ENCODE measurements at places on chromosomes 3 and 15.

- DNase-seq: no peak
These were observed 33.6 kb downstream of the PLSCR4 start for GRCh38 chr3:146217324-146217723.

DNA sequence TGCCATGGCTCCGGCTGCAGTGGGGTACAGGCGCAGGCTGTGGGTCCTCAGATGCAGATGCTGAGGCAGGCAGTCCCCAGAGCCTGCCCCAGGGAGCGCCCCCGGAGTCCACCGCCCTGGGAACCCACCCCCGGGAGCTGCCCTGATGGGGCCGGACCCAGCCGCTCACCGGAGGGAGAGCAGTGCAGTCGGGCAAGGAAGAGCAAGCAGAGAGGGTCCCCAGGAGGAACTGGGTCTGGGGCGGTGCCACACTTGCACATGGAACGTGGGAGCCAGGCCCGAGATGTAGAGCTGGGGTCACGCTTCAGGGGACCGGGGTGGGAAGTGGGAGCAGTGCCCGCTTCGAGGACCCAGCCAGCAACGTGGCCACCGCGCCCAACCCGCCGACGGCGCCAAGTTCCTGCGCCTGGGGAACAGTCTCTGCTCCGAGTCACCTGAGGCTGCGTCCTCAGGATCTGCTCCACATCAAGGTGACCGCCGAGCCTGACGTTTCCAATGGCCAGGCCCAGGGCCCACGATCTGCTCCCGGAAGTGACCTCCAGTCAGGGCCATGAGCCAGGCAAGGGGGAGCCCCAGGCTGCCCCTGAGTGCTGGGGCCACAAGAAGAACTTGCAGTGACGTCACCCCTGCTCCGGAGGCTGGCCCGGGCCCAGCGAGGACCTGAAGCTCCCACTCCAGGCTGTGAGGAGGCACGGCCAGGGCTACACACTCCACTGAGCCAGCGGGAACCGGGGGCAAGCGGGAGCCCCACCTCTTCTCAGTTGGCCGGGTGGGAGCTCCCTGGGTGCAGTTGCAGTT lies 27.0 kb upstream of the TFG start:
- peak; percentile 52 for DNase-seq

DNA sequence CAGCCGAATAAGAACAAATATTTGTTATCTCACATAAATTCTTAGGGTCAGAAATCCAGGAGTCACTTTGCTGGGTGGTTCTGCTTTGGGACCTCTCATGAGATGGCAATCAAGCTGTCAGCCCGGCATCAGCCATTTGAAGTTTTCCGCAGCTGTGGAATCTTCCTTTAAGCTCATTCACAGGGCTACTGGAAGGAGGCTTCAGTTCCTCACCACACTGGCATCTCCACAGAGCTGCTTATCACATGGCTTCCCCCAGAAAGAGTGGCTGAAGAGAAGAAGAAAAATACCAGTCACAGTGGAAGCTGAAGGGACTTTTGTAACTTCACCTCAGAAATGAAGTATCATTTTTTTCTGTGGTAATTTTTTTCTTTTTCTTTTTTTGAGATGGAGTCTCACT lies 267.7 kb downstream of the CHL1 start:
- no peak for DNase-seq

GRCh38 chr15:101003706-101004105 lies 84.5 kb downstream of the LRRK1 start:
- DNase-seq: no peak

DNA sequence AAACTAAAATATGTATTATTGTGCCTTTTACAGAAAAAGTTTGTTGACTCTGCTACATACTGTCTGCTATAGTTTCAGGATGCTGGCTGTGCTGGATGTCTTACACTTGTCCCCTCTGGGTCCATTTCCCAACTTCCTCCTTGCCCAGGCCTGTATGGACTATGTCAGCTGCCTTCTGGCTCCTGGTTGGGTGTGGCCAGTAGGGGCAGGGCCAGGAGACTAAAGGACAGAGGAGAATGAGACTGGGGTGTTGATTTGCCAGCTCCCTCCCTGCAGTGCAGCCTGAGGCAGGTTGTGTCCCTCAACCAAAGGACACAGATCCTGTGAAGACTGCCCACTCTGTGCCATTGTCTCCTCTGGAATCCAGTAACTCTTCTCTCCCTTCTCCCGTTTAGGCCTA lies 90.6 kb upstream of the UBE2E2 start:
- DNase-seq: no peak

DNA sequence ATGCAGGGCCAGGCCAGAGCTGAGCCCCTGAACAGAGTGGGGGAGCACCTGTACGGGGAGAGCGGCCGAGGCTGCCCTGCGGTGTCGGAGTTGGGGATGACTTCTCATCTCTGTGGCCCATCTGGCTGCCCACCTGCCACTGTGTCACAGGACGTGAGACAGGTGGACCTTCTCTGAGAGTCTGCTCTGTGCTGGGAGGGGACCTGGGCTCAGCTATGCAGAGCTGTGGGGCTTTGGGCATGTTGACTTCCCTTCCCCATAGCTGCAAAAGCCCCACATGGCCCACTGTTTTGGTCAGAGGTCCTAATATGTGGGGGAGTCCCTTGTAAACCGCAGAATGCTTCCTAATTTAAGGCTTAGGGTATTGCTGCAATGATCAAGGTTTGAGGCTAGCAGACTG lies 68.0 kb upstream of the TRPM1 start:
- DNase-seq: no peak

DNA sequence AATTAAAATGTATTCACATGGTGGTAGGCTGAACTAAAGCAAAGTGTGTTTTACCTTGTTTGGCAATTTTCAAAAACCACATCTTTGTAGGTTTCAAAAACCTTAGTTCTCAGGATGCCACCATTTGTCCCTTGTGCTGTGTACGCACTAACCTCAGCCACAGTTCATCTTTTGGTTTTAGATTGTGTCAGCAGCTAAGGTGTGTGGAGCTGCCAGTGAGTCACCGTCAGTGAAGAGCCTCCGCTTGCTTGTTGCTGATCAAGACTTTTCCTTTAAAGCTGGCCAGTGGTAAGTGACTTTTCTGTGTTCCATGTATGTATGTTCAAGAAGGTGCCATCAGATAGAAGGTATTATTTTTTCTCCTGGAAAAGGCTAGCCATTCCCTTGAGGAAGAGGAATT lies 21.1 kb downstream of the OXNAD1 start:
- DNase-seq: no peak

GRCh38 chr15:85539491-85539890 lies 159.1 kb downstream of the AKAP13 start:
- DNase-seq: no peak

GRCh38 chr3:107841831-107842230 lies 249.0 kb downstream of the CD47 start:
- DNase-seq: no peak

DNA sequence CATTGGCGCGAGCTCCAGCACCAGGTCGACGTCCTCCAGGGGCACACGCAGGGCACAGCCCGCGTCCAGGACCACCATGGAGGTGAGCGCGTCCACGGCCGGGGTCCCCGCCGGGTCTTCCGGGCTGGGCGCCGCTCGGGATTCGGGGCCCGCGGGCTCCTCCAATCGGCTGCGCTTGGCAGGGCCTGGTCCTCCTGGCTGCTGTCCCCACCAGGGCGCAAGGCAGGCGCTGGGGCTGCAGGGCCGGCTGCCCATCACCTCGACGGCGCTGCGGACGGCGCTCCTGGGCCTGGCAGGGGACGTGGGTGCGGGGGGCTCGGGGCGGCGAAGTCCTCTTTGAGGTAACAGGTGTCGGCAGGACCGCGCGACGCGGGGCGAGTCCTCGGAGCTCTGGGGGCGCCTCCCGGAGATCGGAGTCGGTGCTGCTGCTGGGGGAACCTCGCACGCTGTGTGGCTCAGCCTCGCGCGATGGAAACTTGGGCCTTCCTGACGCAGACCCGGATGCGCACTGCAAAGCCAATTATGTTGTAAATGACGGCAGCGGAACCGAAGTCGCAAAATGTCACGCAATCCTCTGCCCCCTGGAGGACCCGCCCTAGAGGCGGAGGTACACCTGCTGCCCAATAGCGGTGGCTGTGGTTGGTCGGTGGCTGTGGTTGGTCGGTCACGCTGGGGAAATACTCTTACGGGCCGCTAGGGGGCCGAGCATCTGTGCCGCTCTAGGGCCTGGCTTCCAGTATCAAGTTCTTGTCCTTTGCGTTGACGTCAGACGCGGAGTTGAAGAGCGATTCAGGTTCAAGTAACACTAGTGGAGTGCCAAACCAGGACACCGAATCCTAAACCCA lies at the start of gene PRR23C:
Gene PRR23C (minus strand): TSS at position 527 of the 845 bp plus-strand sequence. CDS start 272 bp downstream, at position 255.
- no peak for DNase-seq

DNA sequence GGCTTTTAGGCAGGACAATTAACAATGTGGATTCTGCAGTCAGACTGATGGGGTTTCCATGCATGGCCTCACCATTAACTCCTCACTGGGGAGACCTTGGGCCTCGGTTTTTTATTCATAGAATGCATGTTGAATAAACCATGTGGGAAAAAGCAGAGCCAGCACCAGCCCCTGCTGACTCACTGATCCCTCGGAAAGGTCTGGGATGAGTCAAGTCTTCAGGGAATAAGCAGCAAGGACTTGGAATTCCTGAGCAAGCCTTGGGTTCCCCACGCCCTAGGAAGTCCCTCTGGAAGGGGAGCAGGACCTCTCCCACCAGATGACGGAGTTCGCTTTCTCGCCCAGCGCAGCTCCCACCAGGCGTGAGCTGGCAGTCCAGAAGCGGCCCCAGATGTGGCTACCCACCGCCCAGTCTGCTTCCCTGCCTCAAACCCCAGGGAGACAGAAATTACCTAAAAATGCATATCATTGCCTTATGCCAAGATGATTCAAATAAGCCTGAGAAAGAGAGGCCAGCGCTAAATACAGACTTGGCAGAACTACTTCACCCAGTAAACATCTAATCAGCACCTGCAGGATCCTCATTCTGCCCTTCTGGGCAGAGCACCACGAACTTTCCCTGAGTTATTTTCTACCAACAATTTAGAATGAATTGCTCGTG lies 45.4 kb downstream of the BTD start:
- peak; percentile 41 for DNase-seq

- DNase-seq: no peak
These were observed 165.6 kb downstream of the GMNC start for GRCh38 chr3:190696777-190697501.

GRCh38 chr3:10936686-10937085 lies 55.9 kb upstream of the SLC6A1 start:
- DNase-seq: no peak

DNA sequence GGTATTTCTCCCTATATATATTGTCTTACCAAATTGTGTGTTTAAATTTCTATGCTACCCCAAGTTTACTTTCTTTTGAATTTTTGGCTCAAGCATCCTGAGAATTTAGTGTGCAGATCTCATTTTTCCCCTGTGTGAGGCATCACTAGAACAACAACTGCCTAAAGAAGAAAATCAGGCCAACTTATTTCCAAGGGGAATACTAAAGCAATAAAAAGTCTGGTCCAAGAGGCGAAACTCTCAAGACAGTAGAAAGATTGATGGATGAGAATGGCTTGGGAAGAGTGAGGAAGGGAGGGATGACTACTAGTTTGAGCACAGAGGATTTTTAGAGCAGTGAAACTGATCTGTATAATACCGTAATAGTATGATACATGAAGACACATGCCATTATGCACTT lies 86.3 kb upstream of the CFAP20DC start:
- no peak for DNase-seq

DNA sequence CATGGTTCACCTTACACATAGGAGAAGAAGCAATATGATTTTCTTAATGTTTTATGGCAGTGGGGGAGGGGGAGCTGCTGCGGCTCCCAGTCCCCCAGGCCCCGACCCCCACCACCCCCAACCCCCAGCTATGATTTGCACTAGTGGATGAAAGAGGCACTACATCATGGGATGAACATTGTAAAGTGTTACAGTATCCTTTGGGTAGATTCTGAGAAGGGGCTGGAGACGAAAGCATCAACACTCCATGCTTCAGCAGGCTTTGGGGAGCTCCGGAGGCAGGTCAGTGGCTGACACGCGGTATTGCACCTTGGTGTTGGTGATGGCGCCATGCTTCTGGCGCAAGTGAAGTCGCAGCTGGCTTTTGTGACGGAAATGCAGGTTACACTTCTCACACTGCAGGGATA lies 19.9 kb upstream of the RTP2 start:
- no peak for DNase-seq

DNA sequence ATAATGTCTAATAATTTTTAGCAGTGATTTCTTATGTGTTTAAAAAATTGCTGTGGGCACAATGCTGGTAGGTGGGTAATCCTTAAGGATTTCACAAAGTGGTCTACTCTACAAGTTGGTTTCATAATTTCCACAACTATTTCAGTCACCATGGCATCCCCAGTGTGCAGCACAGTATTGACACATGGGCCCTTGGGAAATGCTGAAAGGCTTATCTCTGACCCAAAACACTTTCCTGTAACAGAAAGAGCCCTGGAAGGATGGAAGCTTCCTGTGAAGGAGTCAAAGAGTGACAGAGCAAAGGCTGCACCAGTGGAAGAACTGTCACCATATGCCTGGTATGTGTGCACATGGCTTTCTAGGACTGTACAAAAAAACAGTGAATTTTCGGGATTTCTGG lies 153.7 kb downstream of the ANO10 start:
- no peak for DNase-seq

DNA sequence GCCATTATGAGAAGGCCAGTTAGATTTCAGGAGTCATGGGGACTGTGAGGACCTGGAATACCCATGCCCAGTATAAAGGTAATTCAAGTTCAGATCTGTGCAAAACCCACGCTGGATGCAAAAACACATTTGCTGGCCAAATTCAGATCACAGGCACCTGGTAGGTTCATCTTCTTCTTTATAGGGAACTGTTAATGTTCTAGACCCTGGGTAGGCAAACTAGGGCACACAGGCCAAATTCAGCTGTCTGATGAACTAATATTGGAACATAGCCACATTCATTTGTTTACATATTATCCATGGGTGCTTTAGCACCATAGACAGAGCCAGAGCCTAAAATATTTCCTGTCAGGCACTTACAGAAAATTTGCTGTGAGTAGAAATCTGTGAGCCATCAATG lies 241.4 kb downstream of the PTPRG start:
- no peak for DNase-seq

GRCh38 chr15:88071141-88071540 lies 185.4 kb downstream of the NTRK3 start:
- no peak for DNase-seq

- no peak for DNase-seq
These were observed 79.6 kb downstream of the ARNT2 start for GRCh38 chr15:80483725-80484161.

DNA sequence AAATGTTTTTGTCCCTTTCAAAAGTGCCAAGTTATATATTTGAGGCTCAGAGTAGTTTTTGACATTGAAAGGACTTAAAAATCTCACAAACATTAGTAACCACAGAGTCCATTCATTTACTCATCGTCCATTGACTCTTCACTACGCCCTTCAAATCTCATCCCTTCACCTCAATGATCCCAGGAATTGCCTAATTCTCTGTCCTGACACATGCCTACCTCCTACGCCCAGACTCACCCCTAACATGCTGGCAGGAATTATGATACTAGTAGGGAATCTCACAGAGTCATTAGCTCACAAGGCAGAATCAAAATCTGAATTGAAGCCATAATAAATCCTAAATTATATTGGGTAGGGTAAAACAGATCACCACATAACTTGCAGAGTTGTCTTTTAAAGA lies 410.1 kb downstream of the RAP2B start:
- no peak for DNase-seq

- no peak for DNase-seq
These were observed 36.8 kb downstream of the RBMS3 start for GRCh38 chr3:29317659-29318173.

Measured in left ventricle myocardium superior (tissue), 1 donor.